CD4-positive, alpha-beta T cell treated with Interleukin-6 at 100 ng/mL for 8 hours (primary cell): ENCODE measurements at places on chromosomes 11 and 22.
A peak's percentile ranks its signal among the peaks of the same experiment; 100 is the strongest.

GRCh38 chr11:7050191-7050590, 29.9 kb downstream of the NLRP14 start:
- DNase-seq = no peak

DNA sequence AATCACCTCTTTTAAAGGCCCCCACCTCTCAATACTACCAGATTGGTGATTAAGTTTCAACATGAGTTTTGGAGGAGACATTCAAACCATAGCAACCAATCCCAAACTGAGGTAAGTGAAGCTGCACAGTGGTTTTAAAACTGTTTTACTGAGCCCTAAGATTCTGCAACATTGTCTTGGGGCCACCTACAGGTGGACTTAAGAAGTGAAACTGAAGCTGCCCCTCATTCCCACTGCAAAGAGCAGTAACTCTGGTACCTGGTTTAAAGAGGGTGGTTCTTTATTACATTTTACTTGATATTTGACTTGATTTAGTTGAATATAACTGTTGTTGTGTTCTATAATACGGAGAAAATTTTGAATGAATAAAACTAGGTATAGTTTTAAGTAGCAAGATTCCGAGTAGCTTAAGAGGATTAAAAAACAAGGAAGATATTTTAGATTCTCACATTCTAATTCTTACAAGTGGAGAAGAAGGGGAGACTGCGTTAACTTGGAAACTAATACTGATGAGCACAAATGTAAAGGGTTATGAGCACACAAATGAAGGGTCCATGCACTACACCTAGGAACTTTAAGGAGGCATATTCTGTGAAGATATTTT, 26.7 kb downstream of the SYT9 start:
- DNase-seq = no peak

GRCh38 chr22:45248832-45249561, 8.3 kb upstream of the KIAA0930 start:
- DNase-seq = no peak

DNA sequence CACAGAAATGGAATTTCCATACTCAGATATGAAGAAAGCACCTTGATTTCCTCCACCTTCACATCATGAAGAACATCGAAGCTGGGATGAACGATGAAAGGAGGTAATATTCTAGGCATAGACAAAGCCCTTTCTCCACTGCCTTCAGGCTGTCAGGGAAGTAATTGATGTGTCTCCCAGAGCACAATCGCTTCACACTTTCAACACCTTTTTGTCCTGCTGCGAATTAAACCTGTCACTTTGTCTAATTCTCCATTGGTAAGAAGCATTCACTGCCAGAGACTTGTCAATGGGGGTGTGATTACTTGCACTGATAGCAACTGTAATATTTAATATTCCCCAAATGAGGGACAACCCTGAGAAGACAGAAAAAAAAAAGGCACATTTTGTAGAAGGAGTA, 260.1 kb downstream of the ETS1 start:
- no peak for DNase-seq

DNA sequence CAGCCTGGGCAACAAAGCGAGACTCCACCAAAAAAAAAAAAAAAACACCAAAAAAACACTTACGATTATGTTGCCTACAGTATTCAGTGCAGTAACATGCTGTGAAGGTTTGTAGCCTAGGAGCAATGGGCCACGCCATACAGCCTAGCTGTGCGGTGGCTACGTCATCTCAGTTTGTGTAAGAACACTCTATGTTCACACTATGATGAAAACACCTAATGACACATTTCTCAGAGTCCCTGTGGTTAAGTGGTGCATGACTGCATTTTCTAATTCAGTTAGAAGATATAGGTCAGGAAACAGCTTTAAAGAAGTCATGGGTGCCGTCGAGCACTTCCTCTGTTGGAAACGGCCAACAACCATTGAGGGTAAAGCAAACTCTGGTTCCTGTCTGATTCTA, 75.7 kb upstream of the ANO1 start:
- no peak for DNase-seq

DNA sequence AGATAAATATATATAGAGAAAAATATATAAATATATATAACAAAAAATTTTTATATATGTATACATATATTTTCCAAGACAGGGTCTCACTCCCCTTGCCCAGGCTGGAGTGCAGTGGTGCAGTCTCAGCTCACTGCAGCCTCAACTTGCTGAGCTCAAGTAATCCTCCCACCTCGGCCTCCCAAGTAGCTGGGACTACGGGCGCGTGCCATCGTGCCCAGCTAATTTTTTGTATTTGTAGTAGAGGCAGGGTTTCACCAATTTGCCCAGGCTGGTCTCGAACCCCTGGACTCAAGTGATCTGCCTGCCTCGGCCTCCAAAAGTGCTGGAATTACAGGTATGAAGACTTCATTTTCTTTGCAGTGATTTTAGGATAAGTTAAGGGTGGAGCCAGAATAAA, 38.9 kb upstream of the SEPTIN5 start:
- DNase-seq = no peak

- no peak for DNase-seq
Measured at GRCh38 chr11:44993971-44994704, 43.5 kb upstream of the TP53I11 start.

DNA sequence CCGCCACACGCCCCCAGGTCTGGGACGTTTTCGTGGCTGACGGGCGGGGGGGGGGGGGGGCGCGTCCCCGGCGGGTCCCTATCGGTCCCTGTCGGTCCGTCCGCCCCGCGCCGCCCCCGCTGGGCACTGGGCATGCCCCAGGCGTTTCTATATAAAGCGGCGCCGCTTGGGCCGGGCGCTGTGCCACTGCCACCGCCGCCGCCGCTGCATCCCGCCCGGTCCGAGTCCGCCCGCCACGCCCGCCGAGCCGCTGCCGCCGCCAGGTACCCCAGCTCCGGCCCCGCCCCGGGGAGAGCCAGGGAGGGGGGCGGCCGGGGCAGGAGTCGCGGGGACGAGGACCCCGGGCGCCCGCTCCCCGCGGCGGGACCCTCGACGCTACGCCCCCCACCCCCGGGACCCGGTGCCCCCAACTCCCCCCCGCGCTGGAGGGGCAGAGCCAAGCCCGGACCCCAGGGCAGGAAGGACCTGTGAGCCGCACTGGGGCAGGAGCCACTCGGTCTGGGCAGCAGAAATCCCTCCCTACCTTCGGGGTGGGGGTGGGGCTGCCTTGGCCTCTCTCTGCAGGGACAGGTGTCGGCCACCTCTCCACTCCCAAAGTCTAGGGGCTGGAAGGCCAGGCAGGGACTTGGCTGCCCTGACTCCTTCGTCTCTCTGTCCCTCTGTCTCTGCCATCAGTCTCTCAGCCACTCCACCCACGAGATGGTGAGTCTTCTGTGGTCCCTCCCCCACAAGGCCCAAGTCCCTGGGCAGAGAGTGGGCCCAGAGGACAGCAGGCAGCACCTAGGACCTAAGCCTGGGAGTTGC, at the start of gene CARNS1:
Gene CARNS1 (plus strand): TSS at position 178 of the 804 bp plus-strand sequence. CDS start 522 bp downstream, at position 700.
- no peak for DNase-seq

GRCh38 chr11:13380731-13381130, 82.3 kb downstream of the BTBD10 start:
- DNase-seq = no peak

GRCh38 chr11:14908214-14908880, 16.3 kb upstream of the CYP2R1 start:
- peak; percentile 41 for DNase-seq

DNA sequence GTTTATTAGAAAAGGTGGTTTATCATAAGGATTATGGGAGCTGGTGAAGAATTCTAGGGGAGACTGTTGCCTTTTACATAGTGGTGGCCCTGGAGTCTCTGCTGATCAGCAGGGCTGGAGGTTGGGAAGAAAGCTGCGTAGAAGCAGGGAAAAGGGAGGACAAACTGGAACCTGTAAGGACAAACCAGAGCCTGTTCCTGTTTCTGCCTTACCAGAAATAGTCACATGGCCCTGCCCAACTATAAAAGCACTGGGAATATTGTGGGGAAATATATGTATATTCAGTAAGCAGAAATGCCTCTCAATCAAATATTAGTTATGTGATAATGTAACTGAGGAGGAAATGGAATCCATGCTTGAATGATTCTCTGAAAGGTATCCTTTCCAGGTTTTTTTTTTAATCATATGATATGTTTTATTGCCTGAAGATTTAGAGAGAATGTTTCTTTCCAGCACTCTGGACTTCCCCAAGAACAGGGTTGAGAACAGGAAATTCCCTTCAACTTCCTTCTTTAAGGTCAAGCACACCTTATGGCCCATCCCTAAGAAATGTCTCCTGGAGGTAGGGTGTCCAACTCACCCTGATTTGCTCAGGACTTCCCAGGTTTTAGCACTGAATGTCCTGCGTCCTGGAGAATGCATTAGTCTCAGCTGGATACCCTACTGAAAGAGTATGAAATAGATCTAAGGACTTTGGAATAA, 33.9 kb upstream of the SCUBE2 start:
- DNase-seq = no peak
